ENCODE measurements at places on chromosomes 7 and 10. TPM values are rescaled to one million over a fixed set of nuclear protein-coding genes. Genes with fewer than 3 reads are reported as not detected.
A peak's percentile ranks its signal among the peaks of the same experiment; 100 is the strongest.

The ADAMTS14 gene
- not detected for total RNA-seq

- H3K27me3 ChIP-seq: no peaks in the 10 kb centered on the region
- no peak overlapping the region for H3K27ac ChIP-seq
- no peak for DNase-seq
- H3K4me1 ChIP-seq: no peaks in the 10 kb centered on the region
- H3K36me3 ChIP-seq: no peaks in the 10 kb centered on the region
- no peak overlapping the region for H3K4me3 ChIP-seq
Measured at GRCh38 chr7:117929237-117929636, 56.0 kb upstream of the CTTNBP2 start.

- H3K27ac ChIP-seq: no peak overlapping the region
- no peaks in the 10 kb centered on the region for H3K36me3 ChIP-seq
- peaks cover 96% of the 10 kb centered on the region for H3K4me1 ChIP-seq
- H3K4me3 ChIP-seq: no peak overlapping the region
Measured at GRCh38 chr10:46094931-46095750, 49.1 kb upstream of the MSMB start.

- no peaks in the 10 kb centered on the region for H3K27me3 ChIP-seq
- no peak overlapping the region for H3K4me3 ChIP-seq
- no peaks in the 10 kb centered on the region for H3K36me3 ChIP-seq
- no peaks in the 10 kb centered on the region for H3K4me1 ChIP-seq
- DNase-seq: no peak
Measured at GRCh38 chr7:15334536-15335263, 227.1 kb downstream of the AGMO start.

- H3K27ac ChIP-seq: no peak overlapping the region
- H3K4me3 ChIP-seq: no peak overlapping the region
- no peak for DNase-seq
- no peaks in the 10 kb centered on the region for H3K27me3 ChIP-seq
- peaks cover 28% of the 10 kb centered on the region for H3K4me1 ChIP-seq
Measured at GRCh38 chr10:103720328-103720963, 134.9 kb downstream of the SH3PXD2A start.

DNA sequence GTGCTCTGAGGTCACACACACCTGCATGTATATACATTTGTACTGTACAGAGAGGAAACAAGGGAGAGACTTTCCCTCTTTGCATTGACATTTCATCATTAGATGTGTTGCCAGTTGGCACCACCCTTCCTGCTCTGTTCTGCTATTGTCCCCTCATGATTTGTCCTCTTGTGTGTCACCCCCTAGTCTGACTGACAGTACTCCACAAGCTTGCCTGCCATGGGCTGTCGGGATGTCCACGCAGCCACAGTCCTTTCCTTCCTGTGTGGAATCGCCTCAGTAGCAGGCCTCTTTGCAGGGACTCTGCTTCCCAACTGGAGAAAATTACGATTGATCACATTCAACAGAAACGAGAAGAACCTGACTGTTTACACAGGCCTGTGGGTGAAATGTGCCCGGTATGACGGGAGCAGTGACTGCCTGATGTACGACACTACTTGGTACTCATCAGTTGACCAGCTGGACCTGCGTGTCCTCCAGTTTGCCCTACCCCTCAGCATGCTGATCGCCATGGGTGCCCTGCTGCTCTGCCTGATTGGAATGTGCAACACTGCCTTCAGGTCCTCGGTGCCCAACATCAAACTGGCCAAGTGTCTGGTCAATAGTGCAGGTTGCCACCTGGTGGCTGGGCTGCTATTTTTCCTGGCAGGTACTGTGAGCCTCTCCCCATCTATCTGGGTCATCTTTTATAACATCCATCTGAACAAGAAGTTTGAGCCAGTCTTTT lies 9.4 kb downstream of the CLDN12 start:
- peak; percentile 44 for DNase-seq
- H3K36me3 ChIP-seq: peaks cover 38% of the 10 kb centered on the region
- peaks cover 50% of the 10 kb centered on the region for H3K4me1 ChIP-seq

GRCh38 chr10:71852355-71852937 lies 1.4 kb upstream of the PSAP start:
- no peak overlapping the region for H3K4me3 ChIP-seq
- H3K36me3 ChIP-seq: no peaks in the 10 kb centered on the region
- H3K27me3 ChIP-seq: peaks cover 3% of the 10 kb centered on the region
- no peak for DNase-seq
- H3K4me1 ChIP-seq: peaks cover 37% of the 10 kb centered on the region

The OR2A25 gene
- not detected for total RNA-seq

DNA sequence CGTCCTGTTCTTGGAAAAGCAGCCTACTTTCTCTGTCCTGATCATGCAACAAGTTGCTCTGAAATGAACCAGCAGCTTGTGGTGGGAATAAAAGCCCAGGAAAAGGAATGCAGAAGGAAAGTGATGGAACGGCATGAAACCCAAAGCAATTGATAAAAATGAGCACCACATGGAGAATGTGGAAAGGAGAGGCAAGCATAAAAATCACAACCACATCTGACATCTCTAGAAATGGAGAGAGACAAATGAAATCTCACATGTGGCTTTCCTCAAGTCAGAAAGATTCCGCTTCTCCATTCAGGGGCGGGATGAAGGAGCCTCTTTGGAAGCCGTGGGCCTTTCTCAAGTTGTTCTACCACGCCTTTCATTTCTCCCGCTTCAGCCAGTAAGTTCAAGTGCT lies 631.7 kb upstream of the GALNT17 start:
- no peaks in the 10 kb centered on the region for H3K36me3 ChIP-seq
- no peak overlapping the region for H3K27ac ChIP-seq
- no peak for DNase-seq
- no peaks in the 10 kb centered on the region for H3K27me3 ChIP-seq

The GUSB gene
- 8.8 TPM for total RNA-seq

DNA sequence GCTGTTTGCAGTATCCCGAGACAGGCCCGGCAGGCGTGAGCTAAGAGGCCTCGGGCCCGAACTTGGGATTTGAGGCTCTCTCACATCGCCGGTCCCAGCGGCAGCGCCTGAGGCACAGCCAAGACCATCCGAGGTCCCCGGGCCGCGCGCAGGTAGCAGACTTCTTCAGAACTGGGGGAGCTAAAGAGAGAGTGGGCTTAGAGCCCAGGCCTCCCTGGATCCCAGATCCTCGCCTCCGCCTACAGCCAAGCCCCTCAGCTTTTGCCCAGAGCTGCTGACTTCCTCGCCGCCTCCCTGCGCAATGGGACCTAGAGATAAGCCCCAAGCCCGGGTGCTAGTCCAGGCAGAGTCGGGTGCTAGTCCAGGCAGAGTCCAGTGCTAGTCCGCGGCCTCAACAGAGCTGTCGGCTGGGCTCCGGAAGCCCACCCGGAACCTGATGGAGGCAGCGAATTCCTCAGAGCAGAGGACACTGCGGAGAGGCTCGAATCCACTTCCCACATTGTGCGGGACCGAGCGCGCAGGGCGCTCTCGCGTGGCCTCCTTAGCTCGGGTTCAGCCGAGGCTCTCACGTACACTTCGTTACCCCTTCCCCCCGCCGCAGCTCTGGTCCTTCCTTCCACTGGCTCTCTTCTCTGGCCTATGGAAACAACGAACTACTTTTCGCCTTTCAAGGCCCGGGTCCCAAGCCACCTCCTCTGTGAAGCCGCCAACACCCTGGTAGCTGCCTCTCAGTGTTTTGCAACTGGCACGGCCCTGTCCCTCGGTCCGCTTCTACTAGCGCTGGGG lies 5.8 kb downstream of the LBX1 start:
- H3K27me3 ChIP-seq: peaks cover 29% of the 10 kb centered on the region
- peaks cover 9% of the 10 kb centered on the region for H3K4me1 ChIP-seq
- DNase-seq: no peak
- H3K27ac ChIP-seq: no peak overlapping the region
- H3K4me3 ChIP-seq: no peak overlapping the region
- H3K36me3 ChIP-seq: no peaks in the 10 kb centered on the region

DNA sequence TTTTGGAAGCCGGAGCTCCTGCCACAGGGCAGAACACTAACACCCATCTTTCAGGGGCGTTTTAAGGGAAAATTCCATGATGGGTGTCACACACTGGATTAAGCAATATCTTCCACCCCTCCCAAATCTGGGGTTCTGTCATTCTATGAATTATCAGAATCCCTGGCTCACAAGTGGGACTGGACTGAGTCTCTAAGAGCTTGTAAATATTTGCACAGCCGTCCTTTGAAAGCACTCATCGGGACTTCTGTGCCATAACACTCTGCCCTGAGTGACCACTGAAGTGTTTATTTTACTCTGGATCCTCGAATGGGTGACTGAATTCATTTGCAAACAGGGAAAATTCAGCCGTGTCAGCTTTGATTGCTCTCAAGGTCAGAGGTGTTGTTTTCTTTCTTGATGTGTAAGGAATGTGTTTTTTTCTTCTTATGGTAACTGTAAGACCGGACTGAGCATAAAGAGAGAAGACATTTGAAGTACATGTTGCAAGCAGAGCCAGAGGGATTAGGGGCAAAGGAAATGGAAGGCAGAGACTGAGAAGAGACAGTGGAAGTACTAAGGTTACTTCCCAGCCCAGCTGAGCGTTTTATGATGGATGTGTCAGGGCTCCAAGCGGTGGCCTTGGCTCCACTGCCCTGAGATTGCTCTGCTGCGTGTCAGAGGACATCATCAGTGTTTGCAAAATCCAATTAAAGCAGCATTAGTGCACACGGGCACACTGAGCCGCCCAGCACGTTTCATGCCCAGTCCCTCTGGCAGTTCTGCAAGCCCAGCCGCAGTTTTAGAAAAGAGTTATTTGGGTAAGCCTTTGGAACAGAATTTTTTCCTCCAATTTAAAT lies 17.7 kb upstream of the GTPBP4 start:
- H3K4me1 ChIP-seq: peaks cover 68% of the 10 kb centered on the region
- DNase-seq: peak; percentile 93
- peak overlapping the region; percentile 56 for H3K4me3 ChIP-seq
- peaks cover 35% of the 10 kb centered on the region for H3K27me3 ChIP-seq
- peak overlapping the region; percentile 68 for H3K27ac ChIP-seq

DNA sequence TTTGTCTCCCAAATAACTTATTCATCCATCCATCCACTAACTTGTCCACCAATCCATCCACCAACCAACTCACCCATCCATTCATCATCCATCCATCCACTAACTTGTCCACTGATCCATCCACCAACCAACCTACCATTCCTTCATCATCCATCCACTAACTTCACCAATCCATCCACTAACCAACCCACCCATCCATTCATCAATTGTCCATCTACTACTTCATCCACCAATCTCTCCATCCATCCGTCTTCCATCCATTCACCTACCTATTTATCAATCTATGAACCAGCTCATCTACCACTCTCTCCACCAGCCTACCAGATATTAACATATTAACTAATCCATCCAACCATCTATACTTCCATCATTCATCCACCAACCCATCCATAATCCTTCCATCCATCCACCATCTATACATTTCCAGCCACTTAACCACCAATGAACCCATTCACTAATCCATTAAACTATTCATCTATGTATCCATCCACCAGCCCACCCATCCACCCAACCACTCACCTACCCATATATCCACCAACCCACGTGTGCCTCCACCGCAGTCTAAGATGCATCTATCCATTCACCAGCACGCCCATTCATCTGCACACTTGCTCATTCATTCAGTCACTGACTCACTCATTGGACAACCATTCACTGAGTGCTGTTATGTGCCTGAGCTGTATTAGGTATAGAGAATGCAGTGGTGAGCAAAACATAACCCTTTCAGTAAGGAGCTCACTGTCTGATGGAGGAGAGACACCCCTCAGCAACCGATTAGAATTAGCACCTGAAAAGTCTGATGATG lies 19.8 kb upstream of the TBL2 start:
- no peak overlapping the region for H3K4me3 ChIP-seq
- DNase-seq: no peak
- no peaks in the 10 kb centered on the region for H3K4me1 ChIP-seq
- H3K36me3 ChIP-seq: peaks cover 31% of the 10 kb centered on the region
- H3K27ac ChIP-seq: no peak overlapping the region

The PRKCQ gene
- 0.60 TPM for total RNA-seq

DNA sequence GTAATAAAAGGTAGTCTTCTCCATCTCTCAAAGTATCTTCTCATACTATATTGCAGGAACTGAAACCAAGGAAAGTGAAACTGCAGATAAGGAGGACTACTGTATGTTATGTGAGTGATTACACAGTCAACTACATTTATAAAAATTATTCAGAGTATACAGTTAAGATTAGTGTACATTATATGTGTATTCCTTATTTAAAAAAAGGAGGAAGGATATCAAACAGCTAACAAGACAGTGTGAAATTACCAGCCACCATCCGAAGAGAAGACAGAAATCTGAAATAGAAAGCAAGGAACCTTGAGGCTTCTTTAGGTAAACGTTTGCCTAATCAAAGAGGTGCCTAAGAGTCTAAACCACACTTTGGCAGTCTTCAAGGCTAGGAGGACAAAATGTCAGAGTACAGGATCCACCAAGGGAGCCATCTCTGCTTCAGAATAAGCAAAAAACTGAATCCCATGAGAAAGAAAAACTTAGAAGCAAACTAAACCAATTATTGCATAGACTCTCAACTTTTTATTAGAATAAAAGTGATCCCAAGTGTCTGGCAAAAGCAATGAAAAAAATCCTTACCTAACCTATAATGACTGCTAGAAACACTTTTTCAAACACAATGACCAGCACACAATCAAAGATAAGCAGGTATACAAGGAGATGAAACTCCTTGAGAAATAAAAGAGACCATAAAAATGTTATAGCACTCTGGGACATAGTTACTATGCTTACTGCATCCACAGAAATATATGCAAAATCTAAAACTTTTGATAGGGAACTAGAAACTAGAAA lies 6.4 kb downstream of the USP6NL start:
- H3K27ac ChIP-seq: peak overlapping the region; percentile 45
- H3K4me1 ChIP-seq: peaks cover 94% of the 10 kb centered on the region
- H3K36me3 ChIP-seq: no peaks in the 10 kb centered on the region
- DNase-seq: no peak

The NANOS1 gene
- 1.7 TPM for total RNA-seq
